ENCODE measurements at places on chromosomes 1 and 21. TPM values are rescaled to one million over a fixed set of nuclear protein-coding genes. Genes with fewer than 3 reads are reported as not detected.
A peak's percentile ranks its signal among the peaks of the same experiment; 100 is the strongest.

DNA sequence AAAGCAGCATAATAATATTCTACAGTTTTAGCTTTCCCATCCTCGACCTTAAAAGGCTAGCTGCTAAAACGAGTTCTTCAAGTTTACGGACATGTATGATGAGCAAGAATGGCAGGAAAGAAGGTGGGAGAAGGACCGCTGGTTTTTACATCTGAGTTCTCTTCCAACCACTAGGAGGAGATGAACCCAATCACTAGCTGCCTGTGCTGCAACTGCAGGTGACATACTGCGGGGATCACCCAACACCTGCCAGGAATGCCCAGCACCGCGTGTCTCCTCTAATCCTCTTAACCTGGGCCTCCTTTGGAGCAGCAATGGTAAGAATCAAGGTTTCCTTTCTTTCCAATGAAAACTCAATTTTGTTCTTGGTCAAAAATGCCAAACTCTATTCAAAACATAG lies 23.5 kb downstream of the TOR3A start:
- H3K4me3 ChIP-seq = no peak overlapping the region
- H3K27ac ChIP-seq = peak overlapping the region; percentile 85
- peaks cover 2% of the 10 kb centered on the region for H3K4me1 ChIP-seq
- DNase-seq = no peak
- no peaks in the 10 kb centered on the region for H3K27me3 ChIP-seq

GRCh38 chr1:13823936-13824335 lies 123.9 kb downstream of the PRDM2 start:
- peaks cover 9% of the 10 kb centered on the region for H3K36me3 ChIP-seq
- peaks cover under 1% of the 10 kb centered on the region for H3K4me1 ChIP-seq
- DNase-seq = no peak
- no peak overlapping the region for H3K27ac ChIP-seq
- H3K4me3 ChIP-seq = no peak overlapping the region

DNA sequence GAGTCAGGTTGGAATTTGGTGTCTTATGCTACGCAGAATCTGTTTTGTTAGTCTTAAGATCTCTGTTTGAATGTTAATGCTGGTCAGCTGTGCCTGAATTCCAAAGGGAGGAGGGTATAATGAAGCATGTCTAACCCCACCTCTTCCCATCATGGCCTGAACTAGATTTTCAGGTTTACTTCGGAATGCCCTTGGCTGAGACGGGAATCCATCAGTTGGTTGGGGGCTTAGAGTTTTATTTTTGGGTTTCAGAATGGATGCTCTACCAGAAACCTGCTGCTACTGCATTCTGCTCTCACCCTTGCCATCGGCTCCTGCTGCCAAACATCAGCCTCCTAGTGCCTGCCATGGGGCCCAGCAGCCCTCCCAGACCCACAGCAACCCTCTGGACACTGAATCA lies 24.1 kb upstream of the ETV3 start:
- H3K4me3 ChIP-seq = no peak overlapping the region
- no peak overlapping the region for H3K27ac ChIP-seq
- no peaks in the 10 kb centered on the region for H3K36me3 ChIP-seq
- peaks cover 21% of the 10 kb centered on the region for H3K4me1 ChIP-seq

FMO3 gene
- total RNA-seq = not detected

DNA sequence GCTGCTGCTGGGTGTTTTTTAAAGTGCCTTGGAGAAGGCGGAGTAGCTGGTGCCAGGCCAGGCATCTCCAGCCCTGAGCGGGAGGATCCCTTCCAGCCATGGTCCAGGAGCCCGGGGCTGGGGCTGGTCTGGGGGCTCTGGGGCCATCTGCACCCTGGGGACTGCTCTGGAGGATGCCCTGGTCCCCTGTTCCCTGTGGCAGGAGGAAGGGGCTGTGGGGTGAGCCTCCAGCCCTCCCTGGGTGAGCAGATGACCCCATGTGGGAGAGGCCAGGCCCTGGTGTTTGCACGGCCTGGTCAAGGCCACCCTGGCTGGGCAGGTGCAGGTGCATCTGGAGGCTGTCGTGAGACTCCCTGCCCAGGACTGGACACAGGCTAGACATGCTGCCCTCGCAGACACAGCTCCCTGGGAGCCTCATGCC lies 56.7 kb downstream of the SLX9 start:
- H3K27me3 ChIP-seq = peaks cover 4% of the 10 kb centered on the region
- DNase-seq = no peak
- no peak overlapping the region for H3K4me3 ChIP-seq
- peak overlapping the region; percentile 67 for H3K27ac ChIP-seq

DNA sequence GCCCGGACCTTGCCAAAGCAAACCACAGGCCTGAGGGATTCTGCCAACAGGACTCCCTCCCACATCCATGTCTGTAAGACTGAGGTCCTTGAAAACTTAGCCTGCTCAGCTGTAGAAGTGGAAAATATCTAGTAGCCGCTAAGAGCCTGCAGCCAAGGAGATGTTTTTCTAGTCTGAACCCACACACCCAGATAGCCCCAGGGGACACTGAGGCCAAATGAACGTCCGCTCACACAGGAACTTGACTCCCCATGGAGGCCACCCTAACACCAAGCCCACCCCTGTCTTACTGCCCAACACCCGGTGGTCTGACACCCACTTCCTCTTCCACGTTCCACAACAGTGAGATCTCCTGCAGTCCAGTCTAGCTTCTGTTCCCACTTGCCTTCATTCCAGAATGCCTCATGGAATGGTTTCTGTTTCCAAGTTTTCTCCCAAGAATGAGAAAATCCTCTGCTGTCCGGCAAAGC lies 174.8 kb downstream of the PLPP3 start:
- no peaks in the 10 kb centered on the region for H3K36me3 ChIP-seq
- no peak overlapping the region for H3K4me3 ChIP-seq
- H3K27me3 ChIP-seq = peaks cover 3% of the 10 kb centered on the region
- no peak overlapping the region for H3K27ac ChIP-seq

DNA sequence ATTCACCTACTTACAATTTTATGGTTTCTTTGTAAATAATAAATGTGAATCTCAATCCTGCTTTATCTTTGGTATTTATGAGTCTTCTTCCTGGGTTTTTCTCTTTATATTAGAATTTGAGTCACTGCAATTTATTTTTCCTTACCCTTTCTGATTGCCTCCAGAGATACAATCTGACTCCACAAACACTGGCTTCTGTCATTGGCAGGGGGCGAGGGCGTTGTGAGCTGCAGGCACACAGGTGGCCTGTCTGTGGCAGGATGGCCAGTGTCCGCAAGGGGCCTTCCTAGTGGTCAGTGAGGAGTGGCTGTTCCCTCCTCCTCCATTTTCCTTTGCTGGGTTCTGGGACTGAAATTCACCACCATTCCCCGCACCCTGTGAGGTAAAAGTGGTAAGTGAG lies 2.0 kb upstream of the MTARC1 start:
- H3K4me3 ChIP-seq = no peak overlapping the region
- peaks cover 6% of the 10 kb centered on the region for H3K36me3 ChIP-seq
- no peak for DNase-seq
- no peaks in the 10 kb centered on the region for H3K27me3 ChIP-seq

FMO5 gene
- 4.2 TPM for total RNA-seq

KCNJ10 gene
- 0.09 TPM for total RNA-seq

H6PD gene
- total RNA-seq = 36.0 TPM

DNA sequence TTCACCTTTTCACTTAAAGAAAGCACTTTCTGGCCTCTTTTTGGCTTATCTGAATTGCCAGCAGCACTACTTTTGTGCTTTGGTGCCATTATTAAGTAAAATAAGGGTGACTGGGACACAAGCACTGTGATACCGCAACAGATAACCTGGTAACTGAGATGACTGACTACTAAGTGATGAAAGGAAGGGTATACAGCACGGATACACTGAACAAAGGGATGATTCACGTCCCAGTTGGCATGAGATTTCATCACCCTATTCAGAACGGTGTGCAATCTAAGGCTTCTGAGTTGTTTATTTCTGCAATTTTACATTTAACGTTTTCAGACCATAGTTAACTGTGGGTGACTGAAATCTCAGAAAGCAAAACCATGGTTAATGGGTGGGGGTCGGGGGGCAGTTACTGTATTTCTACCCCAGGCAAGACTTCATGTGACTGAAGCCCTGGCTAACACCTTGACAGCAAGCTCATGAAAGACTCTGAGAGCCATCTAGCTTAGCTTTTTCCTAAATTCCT lies 102.8 kb downstream of the CLIC6 start:
- H3K27me3 ChIP-seq = peaks cover 2% of the 10 kb centered on the region
- no peaks in the 10 kb centered on the region for H3K4me1 ChIP-seq
- no peak overlapping the region for H3K4me3 ChIP-seq
- H3K36me3 ChIP-seq = no peaks in the 10 kb centered on the region

GRCh38 chr1:46569884-46570725 lies 18.7 kb upstream of the KNCN start:
- H3K27me3 ChIP-seq = no peaks in the 10 kb centered on the region
- peaks cover 10% of the 10 kb centered on the region for H3K36me3 ChIP-seq
- DNase-seq = no peak
- peaks cover 2% of the 10 kb centered on the region for H3K4me1 ChIP-seq
- no peak overlapping the region for H3K27ac ChIP-seq

MAGOH gene
- total RNA-seq = 67.3 TPM

DNA sequence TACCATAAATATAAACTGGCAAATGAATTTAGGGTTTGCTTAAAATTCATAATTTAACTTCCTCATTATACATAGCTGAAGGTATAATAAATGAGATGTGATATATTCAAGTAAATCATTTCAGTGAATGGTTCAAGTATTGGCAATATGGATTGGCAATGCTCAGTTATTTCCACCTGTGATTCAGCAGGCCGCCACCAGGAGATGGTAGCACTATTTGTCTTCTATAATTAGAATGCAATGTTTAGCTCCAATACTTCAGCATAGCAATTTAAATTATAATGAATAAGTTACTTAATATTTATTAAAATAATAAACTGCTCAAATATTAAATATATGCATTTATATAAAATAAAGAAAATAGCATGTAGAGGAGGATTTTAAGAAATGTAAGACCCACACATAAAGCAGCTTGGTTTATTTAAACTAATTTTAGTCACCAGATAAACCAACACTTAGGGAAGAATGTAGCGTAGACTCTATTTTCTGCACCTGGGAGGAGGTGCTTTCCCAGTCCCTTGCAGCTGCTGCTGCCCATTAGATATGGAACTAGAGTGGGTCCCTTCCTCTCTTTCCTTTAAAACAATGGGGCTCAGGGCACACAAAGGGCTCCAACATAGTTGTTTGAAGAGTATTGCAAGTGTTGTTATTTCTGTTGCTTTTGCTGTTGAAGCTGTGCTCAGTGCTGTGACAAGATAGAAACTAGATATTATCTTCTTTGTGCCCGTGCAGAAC lies 62.1 kb downstream of the PLPPR4 start:
- H3K27ac ChIP-seq = no peak overlapping the region
- H3K27me3 ChIP-seq = no peaks in the 10 kb centered on the region
- no peak overlapping the region for H3K4me3 ChIP-seq

GRCh38 chr1:244665771-244666217 lies 12.9 kb downstream of the DESI2 start:
- H3K36me3 ChIP-seq = peaks cover 13% of the 10 kb centered on the region
- peaks cover 26% of the 10 kb centered on the region for H3K4me1 ChIP-seq
- no peak overlapping the region for H3K27ac ChIP-seq
- no peak for DNase-seq

- no peak for DNase-seq
- H3K4me3 ChIP-seq = no peak overlapping the region
- no peak overlapping the region for H3K27ac ChIP-seq
- no peaks in the 10 kb centered on the region for H3K27me3 ChIP-seq
Observed at GRCh38 chr1:245067257-245067656, 87.5 kb upstream of the KIF26B start.

DNA sequence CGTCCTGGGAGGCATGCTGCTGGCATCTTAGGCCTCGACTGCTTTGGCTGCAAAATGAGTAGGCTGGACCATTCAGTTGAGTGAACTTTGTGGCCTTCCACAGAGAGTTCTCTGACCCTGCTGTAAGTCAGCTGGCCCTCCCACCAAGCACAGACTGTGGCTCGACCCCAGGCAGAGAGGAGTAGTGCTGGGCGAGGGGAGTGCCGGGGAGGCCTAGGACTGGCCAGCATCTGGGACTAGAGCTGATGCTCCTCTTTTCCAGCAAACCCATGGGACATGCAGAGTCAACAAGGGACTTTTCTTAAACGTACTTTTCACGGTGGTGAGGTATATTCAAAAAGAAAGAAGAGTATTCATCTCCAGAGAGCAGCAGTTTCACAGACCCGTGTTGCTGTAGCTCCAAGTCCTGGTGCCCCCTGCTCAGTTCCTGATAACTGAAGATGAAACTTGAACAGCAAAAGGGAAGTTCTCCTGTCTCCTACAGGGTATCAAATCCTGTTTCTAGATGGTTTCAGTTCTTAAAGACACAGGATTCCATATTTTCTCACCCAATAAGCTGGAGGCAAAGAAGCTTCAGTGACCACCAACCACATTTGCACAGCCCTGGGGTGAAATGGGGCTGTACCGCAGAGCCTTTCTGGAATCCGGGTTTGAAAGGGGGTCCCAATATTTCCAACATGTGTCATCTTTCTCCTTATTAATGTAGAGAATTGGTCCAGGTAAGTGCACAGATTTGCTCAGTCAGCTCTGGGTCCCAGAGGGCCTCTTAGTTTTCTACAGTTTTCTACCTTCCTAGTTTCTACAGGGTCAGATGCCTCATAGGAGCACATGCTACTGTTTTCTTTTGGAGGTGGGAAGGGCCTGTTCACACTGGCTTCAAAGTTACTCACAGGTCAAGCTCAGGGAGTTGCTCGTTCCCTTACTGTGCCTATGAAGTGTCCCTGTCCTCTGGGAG lies 20.9 kb downstream of the BATF3 start:
- H3K36me3 ChIP-seq = no peaks in the 10 kb centered on the region
- H3K4me1 ChIP-seq = peaks cover 10% of the 10 kb centered on the region
- peaks cover 15% of the 10 kb centered on the region for H3K27me3 ChIP-seq
- DNase-seq = no peak
- no peak overlapping the region for H3K4me3 ChIP-seq

DNA sequence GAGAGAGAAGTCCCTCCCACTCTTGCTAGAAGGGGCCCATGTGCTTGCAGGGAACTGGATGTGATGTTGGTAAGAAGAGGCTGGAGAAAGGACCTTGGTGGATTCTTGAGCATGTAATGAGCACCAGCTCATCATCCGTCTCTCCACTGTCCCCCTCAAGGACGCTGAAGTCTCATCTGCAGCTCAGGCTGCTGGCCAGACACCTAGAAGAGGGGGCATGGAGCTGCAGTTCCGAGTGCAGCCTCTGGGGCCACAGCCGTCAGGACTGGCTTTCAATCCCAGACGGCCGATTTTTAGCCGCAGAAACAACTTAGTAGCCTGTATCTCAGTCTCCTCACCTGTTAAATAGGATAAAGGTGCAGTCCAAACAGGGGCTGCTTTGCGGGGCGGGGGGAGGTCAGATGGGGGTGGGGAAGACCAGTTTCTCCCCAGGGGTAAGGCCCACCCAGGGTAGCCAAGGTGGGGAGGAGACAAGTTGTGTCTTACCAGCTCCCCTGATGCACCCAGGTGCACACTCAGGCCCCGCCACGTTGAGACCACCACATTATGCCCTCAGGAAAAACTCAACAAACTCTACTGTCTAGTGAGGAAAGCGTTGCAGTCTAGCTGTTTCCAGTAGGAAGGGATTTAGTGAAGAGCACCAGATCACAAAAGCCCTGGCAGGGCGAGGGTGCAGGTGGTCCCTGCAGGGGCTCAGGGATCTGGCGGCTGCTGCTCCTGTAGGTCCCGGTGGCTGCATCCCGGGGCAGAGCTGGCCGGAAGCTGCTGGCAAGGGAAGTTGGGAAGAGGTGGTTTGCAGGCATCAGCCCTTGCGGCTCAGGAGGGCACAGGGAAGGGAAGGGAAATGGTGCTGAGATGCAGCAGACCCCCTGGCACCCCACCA lies 29.5 kb downstream of the LDLRAP1 start:
- no peak overlapping the region for H3K4me3 ChIP-seq
- no peak overlapping the region for H3K27ac ChIP-seq
- peaks cover 5% of the 10 kb centered on the region for H3K4me1 ChIP-seq
- H3K36me3 ChIP-seq = no peaks in the 10 kb centered on the region
- H3K27me3 ChIP-seq = peaks cover 22% of the 10 kb centered on the region
